ENCODE measurements at places on chromosomes 1 and 21.
A peak's percentile ranks its signal among the peaks of the same experiment; 100 is the strongest.

DNA sequence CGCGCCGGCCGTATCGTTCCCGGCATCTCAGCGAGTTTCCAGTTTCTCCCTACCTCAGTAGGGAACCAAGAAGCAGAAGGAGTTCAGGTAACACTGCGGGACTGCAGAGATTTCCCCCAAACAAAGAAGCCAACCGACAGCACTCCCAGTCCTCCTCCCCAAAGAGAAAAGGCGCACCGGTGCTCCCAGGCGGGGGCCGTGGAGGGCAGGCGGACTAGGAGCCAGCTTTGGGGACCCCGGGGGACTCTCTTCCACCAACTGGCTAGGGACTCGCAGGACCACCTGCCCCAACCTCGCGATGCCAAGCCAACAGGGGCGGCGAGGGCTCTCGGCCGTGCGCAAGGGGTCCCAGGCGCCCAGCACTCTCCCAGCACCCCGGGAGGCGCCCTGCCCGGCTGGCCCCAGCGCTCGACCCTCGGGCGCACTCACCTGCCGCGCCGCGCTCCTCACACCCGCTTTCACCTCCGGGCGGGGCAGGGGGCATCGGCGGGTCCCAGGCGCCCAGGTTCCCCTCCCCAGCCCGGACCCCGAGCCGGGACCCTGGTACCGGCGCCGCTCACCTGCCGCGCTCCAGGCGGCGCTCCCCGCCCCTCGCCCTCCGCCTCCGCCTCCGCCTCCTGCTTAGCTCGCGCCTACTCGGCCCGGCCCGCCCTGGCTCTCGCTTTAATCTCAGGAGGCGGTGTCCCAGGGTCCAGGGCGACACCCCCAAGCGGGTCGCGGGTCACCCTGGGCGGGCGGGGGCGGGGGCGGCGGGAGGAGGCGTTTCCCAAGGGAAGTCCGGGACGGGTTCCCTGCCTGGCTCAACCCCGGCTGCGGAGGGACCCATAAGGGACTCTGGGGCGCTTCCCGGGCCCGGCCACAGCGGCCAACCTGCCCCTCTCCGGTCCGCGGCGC, at the start of gene TMPRSS2:
Gene TMPRSS2 (minus strand): TSS at position 638 of the 894 bp plus-strand sequence. CDS start 10,025 bp downstream, outside the sequence.
- H3K27me3 ChIP-seq = peaks cover 47% of the 10 kb centered on the region
- no peak for DNase-seq
- no peaks in the 10 kb centered on the region for H3K36me3 ChIP-seq
- no peak within 1 kb of the TSS for H3K4me3 ChIP-seq
- no peak within 1 kb of the TSS for H3K27ac ChIP-seq

DNA sequence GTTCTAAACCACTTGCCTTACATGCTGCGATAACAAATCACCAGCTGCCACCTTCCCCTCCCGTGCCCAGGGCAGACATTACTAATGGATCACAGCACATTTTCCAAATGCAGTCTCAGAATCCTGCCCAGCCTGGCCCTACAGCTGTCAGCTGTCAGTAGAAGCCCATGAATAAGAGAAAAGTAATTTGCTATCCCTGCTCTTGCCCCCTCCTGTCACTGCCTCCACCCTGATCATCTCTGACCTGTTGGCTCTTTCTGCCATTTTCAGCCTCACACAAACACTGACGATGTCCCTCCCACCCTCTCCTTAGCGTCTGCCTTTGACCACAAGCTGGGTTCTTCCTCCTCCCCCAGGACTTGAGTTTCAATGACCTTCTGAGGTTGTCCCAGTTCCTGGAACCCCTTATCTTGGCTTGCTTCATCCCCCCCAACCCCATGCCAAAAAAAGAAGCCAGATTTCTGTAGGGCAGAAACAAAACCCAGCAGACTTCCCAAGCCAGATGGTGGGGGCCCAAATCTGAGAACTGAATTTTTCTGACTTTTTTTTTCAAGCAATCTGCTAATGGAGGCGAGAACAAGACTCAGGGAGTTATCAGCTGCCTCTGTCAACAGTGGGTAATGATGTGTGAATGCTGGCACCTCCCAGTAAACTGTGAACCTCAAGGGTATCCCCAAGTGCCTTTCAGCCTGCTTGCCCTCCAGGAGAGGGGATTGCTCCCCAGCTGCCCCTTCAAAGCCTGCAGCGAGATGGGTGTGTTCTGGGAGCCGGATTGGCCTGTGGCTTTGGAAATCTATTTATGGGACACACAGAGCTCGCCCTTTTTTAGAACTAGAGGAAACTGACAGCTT, 216.5 kb upstream of the VAMP3 start:
- H3K4me3 ChIP-seq = no peak overlapping the region
- peaks cover 38% of the 10 kb centered on the region for H3K27me3 ChIP-seq
- H3K27ac ChIP-seq = no peak overlapping the region
- H3K36me3 ChIP-seq = no peaks in the 10 kb centered on the region

DNA sequence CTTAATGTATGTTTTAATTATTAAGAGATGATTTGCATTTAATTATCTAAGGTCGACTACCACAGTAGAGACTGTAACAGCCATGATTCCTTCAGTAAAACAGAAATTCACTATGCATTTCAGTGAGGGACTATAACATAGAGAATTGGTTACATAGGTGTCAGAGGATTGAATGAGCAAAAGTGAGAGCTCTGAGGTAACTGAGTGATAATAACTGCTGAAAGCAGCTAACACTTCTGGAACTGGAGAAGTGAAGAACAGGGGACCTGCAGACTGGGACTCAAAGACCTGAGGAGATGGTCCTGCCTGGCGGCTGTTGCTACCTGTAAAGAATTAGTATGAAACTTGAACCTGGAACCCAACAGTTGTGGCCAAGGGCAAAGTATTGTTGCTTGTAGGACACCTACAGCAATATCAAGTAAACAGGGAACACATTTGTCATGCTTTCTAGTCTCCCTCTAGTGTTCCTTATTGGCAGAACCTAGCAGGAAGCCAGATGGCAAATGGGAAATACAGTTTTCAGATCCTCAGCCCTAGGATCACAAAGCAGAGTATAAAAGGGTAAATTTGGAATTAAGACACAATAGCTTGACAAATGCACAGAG, 110.6 kb downstream of the HS2ST1 start:
- peaks cover 18% of the 10 kb centered on the region for H3K4me1 ChIP-seq
- no peaks in the 10 kb centered on the region for H3K27me3 ChIP-seq
- no peak overlapping the region for H3K4me3 ChIP-seq
- peaks cover 1% of the 10 kb centered on the region for H3K36me3 ChIP-seq
- H3K27ac ChIP-seq = peak overlapping the region; percentile 12

DNA sequence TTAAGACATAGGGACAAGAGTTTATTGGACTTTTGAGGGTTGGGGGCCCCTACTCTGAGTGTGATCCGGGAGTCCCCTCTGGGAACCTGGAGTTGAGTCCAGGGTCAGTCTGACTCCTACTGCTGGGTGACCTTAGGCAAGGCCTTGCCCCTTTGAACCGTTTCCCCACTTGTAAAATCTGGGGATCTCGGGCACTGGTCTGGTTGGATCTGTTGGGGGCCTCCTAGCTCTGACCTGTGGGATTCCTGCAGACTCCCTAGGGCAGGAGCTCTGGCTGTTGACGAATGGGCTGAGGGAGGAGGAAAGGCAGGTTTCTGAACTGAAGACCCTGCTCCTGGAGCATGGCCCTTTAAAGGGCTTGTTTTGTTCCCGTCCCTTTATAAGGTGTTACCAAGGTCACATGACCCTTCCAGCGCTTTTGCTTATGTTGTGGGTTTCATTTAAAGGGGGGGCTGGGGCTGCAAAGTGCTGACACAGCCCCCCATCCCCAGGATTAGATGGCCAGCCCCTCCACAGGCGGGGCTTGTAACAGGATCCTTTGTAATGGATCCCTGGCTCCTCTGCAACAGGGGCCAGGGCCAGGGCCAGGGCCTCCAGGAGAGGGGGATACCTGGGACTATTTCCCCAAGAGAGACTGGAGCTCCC, 50.7 kb downstream of the YARS1 start:
- H3K27me3 ChIP-seq = no peaks in the 10 kb centered on the region
- no peak overlapping the region for H3K4me3 ChIP-seq
- DNase-seq = no peak
- no peak overlapping the region for H3K27ac ChIP-seq
- peaks cover 8% of the 10 kb centered on the region for H3K4me1 ChIP-seq

GRCh38 chr1:119633575-119633974, 14.5 kb downstream of the ZNF697 start:
- no peak for DNase-seq
- no peaks in the 10 kb centered on the region for H3K36me3 ChIP-seq
- peaks cover 6% of the 10 kb centered on the region for H3K4me1 ChIP-seq
- H3K27me3 ChIP-seq = peaks cover 47% of the 10 kb centered on the region
- no peak overlapping the region for H3K4me3 ChIP-seq

Measured in activated T-cell treated with anti-CD3 and anti-CD28 coated beads, Interleukin-2, amount 50 U/mL, for 72 hours (primary cell).